Motor neuron (in vitro differentiated cells): ENCODE measurements at places on chromosomes 13 and 19. TPM values are rescaled to one million over a fixed set of nuclear protein-coding genes. Genes with fewer than 3 reads are reported as not detected.

Gene PINLYP
- 9.6 and 12.4 TPM in 2 replicates for total RNA-seq

Gene UNC13A
- 1.4 and 1.7 TPM in 2 replicates for total RNA-seq

Gene SPRY2
- total RNA-seq = 25.9 and 26.8 TPM in 2 replicates

Gene DPF1
- 13.8 and 15.7 TPM in 2 replicates for total RNA-seq

Gene KLK15
- 0.58 and 0.90 TPM in 2 replicates for total RNA-seq

Gene HIF3A
- 3.4 and 5.9 TPM in 2 replicates for total RNA-seq

DNA sequence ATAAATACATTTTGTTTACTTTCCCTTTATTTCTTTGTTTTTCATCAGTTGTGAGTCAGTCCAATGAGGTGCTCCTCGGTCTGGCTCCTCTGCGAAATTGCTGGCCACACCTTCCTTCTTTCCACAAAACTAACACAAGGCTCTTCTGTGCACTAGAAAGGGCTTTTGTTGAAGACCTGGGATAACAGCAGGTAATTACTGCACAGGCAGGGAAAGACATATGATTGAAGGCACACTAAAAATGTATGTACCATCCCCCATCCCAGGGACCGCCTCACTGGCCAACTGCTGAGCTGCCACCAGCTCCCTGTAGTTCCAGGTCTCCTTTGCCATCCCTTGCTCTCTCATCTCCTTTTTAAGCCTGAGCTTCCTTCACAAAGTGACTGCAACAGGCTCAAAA is 180.5 kb downstream of the EFNB2 start:
- no peak for ATAC-seq

DNA sequence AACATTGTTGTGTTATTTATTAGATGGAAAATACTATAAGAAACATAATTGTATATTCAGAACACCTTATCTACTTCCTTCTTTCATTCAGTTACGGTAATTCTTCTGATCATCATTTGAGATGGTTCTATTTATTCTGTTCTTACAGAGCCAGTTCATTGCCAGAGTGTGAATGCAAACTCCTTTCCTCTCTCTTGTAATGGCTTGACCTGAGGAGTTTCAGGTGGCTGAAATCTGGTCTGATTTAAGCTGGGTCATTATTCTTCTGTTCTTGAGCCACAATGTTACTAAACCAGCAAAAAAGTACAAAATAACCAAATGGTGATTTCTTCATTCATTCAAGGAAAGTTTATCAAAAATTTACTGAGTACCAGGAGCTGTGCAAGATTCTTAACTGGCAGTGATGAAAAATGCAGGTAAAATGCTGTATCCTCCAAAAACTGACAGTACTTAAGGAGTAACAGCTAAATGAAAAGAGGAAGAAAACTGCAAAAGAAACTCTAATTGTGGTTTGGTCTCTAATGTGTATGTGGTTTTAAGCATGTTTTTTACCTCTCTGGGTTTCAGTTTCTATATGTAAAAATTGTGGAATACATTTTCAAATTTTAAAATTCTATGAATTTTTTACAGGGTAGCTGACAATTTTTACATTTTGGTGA is 182.4 kb upstream of the UFM1 start:
- ATAC-seq = no peak

DNA sequence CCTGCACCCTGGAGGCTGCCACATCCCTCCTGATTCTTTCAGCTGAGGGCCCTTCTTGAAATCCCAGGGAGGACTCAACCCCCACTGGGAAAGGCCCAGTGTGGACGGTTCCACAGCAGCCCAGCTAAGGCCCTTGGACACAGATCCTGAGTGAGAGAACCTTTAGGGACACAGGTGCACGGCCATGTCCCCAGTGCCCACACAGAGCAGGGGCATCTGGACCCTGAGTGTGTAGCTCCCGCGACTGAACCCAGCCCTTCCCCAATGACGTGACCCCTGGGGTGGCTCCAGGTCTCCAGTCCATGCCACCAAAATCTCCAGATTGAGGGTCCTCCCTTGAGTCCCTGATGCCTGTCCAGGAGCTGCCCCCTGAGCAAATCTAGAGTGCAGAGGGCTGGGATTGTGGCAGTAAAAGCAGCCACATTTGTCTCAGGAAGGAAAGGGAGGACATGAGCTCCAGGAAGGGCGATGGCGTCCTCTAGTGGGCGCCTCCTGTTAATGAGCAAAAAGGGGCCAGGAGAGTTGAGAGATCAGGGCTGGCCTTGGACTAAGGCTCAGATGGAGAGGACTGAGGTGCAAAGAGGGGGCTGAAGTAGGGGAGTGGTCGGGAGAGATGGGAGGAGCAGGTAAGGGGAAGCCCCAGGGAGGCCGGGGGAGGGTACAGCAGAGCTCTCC is 6.9 kb upstream of the CEACAM5 start:
- no peak for ATAC-seq

- no peak for ATAC-seq
These were observed 19.1 kb upstream of the CXCL17 start for GRCh38 chr19:42461700-42462324.

DNA sequence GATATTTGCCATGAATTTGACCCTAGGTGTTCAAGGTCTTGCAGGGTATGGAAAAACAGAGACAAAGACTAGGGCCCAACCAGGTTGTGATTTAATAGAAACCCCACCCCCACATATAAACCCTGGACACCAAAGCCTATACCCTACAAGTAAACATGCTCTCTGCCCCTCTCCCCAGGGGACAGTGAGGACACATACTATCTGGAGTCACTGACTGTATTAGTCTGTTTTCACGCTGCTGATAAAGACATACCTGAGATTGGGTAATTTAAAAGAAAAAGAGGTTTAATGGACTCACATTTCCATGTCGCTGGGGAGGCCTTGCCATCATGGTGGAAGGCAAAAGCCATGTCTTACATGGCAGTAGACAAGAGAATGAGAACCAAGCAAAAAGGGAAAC is 88.3 kb downstream of the RAP2A start:
- ATAC-seq = no peak

DNA sequence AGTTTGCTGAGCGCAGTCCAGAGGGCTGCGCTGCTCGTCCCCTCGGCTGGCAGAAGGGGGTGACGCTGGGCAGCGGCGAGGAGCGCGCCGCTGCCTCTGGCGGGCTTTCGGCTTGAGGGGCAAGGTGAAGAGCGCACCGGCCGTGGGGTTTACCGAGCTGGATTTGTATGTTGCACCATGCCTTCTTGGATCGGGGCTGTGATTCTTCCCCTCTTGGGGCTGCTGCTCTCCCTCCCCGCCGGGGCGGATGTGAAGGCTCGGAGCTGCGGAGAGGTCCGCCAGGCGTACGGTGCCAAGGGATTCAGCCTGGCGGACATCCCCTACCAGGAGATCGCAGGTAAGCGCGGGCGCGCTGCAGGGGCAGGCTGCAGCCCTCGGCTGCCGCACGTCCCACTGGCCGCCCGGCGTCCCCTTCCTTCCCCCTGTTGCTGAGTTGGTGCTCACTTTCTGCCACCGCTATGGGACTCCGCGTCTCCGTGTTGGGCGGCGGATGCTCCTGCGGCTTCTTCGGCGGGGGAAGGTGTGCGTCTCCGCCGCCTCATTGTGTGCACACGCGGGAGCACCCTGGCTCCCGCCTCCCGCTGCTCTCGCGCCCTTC is 772 bp downstream of the GPC6 start:
- peak; percentile 7 for ATAC-seq

- no peak for ATAC-seq
These were observed 2.9 kb downstream of the CGB3 start for GRCh38 chr19:49020931-49021895.
